Forelimb muscle (tissue), 1 donor: ENCODE measurements at places on chromosomes 6 and 20. TPM values are rescaled to one million over a fixed set of nuclear protein-coding genes. Genes with fewer than 3 reads are reported as not detected.

GRCh38 chr6:162177746-162178145 is 549.8 kb downstream of the PRKN start:
- DNase-seq = no peak

DNA sequence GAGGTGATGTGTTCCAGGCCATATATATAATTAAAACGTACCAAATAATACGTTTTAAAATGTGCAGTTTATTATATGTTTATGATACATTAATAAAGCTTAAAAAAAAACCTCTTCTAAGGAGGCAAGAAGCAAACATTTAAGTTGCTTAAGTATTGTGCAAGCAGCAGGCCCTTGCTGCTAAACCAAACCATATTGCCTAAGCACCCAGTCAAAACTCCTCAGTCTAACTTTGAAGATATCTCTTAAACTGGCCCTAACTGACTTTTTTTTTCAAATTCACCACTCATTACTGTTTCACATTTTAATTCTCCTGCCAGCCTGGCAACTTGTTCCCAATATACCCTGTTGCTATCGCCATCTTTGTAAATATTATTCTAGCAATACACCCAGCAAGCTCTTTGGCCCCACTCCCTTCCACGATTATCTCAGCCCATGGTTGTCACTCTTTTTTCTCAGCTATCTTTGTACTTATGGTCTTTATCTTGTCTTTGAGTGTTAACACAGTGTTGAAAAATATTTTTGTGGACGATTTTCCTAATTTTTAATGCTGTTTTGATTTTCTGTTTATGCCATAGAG is 60.9 kb downstream of the C6orf58 start:
- DNase-seq = no peak

DNA sequence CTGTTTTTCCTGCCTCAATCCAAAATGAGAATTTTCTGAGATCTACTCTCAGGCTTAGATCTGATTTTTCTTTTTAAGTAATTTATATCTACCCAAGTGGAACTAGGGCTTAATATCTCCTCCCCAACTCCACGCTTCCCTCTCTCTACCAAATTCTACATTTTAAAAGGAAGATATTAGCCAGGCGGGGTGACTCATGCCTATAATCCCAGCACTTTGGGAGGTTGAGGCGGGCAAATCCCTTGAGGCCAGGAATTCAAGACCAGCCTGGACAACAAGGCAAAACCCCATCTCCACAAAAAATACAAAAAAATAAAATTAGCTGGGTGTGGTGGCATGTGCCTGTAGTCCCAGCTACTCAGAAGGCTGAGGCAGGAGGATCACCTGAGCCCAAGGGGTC is 61.0 kb downstream of the MTFR2 start:
- DNase-seq = no peak

DNA sequence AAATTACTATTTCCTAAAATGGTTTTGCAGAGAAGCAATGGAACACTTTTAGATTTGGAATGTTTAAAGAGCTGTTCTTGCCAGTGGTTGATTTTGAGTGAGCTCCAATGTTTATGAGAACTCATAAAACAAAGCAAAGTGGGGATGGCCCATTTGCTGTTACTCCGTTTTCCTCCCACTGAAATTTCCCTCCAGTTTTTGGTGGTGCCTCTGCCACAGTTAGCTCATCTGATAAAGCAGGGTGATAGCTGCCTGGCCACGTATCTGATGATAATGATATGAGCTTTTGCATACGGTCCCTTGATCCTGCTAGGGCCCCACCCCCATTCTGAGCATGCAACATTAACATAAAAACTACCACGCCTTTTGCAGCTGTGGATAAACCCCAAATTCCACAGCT is 10.4 kb downstream of the CD83 start:
- no peak for DNase-seq

DNA sequence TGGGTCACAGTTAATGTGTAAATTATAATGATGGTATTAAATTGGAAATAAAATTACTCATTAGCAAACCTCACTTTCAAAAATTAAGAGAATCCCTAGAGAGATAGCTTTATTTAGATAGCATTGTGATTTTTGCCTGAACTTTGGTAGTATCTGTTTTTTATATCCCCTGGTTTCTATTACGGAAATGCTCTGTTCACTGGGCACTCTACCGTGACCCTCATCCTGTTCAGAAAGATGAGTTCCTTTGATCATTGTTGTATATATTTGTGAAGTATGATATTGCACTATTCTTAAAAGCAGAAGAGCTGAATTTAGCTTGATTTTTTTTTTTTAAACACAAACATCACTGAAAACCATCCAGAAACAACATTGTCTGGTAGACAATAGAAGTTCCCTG is 1143.8 kb upstream of the MAP3K7 start:
- no peak for DNase-seq

DNA sequence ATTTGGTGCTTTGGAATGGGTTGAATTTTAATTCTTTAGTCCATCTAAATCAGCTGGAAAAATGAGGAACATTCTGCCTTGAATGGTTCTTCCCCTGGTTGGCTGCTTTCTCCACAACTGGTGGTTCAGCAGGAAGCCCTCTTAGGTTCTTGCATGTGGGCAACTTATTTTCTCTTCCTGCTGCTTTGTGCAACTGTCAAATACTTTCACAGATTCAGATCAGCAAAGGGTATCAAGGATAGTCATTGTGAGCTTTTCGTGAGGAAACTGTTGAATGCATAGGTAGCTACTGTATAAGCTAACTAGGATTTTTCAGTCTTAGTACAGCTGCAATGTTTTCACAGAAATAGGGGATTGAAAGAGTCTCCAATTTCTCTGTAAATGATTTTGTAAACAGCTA is 72.9 kb upstream of the MRAP2 start:
- no peak for DNase-seq

DNA sequence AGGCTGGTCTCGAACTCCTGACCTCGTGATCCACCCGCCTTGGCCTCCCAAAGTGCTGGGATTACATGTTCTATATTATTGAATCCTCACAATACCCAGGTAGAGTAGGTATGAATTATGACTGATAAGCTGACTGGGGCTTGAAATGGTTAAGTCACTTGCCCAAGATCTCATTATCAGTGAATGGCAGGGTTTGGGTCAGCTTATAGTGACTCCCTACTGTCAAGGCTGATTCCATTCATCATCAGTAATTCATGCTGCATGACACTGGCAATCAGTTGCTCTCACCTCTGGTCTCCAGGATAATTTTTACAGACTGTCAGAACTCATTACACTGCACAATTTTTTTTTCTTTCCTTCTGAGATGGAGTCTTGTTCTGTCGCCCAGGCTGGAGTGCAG is 127.6 kb downstream of the KIF13A start:
- no peak for DNase-seq

- no peak for DNase-seq
Measured at GRCh38 chr6:32215617-32216016, 8.2 kb downstream of the NOTCH4 start.

DNA sequence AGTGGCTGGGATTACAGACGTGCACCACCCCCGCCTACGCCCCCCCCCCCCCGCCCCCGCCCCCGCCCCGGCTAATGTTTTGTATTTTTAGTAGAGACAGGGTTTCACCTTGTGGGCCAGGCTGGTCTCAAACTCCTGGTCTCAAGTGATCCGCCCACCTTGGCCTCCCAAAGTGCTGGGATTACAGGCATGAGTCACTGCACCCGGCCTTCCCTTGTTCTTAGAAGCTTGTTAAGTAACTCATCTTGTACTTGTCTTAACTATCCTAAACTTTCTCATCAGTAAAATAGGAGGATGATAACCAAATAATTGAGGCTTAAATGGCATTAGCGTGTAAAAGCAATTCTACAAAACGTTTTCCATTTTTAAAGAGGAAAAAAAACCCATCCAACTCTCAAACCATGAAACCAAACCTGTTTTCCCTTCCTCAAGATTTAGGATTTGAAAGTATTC is 4.2 kb downstream of the CDYL start:
- DNase-seq = no peak

DNA sequence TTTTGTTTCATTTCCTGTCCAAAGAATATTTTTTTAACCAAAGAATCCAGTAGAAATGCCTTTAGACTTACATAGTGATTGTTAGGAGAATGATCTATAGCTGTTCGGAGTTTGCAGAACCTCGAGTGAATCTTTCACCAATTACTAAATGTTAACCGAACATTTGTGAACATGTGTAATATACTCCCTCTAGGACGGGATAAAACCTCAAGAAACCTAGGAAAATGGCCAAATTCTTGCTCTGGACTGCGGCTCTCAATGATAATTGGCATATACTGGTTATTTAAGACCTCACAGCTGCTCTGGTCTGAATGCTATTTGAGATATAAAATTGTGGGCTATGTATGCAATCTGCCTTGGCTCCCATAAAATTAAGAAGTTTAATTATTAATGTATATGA is 137.1 kb downstream of the PACRG start:
- peak; percentile 35 for DNase-seq

DNA sequence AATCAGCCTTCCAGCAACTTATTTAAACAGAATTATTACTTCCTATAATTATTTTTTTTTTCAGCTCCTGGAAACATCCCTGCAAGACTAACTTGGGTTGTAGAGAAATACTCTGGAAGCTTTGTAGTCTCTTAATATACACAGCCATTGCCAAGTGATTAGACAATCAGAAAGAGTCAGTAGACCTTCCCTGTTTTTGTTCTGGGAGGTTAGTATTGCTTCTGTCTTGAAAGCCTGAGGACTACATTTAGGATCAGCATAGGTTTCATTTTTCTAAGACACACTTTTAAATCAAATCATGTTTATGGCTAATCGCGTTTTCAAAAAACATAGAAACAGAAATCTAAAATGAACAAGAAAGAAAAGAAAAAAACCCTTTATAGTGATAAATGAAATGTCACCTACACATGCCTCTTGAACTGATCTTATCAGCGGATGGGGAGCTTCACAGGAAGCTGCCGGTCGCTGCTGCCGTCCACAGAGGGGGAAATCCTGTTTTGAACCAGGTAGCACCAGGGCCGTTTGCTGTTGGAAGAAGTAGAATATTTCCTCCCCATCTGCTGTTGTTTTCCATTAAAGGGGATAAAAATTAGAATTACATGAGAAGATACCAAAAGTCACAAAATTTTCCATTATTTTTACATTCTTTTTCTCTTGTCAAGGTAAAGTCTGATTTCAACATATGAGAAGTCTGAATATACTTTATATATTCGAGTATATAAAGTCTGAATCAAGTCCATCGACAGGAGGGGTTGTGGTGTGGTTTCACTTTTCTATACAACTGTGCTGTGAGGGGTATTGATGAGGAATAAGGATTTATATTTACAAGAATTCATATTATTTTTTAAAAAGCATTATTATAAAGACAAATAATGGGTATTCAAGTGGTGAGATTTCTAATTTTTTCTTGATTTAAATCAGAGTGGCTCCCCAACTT is 94.6 kb downstream of the ARMC2 start:
- DNase-seq = no peak

DNA sequence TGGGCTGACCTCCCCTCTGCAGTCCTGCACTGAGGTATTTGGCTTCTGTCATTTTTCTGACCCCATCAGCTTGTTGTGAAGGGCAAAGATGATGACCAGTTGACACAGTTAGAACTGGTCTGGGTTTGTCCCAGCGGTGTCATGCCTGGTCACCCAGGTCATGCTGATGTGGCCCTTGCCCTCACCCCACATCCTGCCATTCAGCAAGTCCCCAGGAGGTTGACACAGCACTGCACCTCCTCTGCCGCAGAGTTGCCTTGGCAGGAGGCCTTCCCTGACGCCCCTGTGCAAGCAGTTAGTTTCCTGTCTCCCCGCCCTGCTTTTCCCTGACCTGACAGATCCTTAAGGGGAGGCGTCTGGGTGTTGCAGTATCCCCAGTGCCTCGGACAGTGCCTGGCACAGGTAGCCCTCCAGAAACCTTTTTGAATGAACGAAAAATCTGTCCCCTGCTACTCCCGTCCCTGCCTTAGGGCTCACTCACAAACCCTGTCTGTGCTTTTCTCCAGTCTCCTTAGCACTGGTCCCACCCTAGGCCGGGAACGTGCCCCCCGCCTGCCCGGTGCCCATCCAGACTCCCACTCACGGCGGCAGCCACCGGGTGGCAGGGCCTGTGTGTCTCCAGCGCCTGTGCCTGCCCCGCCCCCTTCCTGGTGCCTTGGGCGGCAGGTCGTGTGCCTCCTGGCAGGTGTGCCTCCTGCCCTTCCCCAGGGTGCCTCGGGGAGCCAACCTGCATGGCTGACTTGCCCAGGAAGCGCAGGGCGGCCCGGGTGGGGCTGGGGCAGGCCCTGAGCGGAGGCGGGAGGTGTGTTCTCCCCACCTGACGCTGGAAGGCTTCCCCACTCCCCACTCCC is 146.3 kb upstream of the RNF24 start:
- no peak for DNase-seq

GRCh38 chr6:46263707-46264086 is 92.9 kb upstream of the ENPP5 start:
- no peak for DNase-seq

DNA sequence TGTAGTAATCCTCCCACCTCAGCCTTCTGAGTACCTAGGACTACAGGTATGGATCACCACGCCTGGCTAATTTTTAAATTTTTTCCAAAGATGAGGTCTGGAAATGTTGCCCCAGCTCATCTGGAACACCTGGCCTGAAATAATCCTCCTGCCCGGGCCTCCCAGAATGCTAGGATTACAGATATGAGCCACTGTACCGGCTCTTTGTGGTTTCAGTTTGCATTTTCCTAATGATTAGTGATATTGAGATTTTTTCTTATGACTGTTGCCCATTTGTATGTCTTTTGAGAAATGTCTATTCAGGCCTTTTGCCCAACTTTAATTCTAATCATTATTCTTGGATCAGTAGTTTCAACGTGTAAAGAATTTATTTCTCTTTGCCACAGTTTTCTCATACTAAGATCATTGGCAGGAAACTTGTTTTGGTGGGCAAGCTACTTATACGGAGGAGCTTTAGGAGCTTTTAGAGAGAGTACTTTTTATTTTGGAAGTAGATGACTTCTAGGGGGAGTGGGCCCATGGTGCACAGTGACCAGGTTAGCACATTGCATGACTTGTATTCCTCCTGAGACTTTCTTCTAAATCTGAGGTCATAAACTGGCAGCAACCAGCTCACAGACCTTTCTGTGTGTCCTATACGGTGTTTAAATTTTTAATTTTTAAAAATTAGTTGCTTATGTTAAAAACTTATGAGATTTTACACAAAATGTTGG is 62.3 kb downstream of the STK4 start:
- no peak for DNase-seq

GRCh38 chr6:153214436-153214835 is 83.4 kb upstream of the RGS17 start:
- DNase-seq = no peak

- no peak for DNase-seq
Measured at GRCh38 chr6:149112976-149113375, 204.5 kb upstream of the TAB2 start.

- DNase-seq = no peak
Measured at GRCh38 chr6:88494401-88495140, 328.4 kb upstream of the CNR1 start.

CNR1 gene
- 0.32 TPM for polyA plus RNA-seq

MBOAT1 gene
- polyA plus RNA-seq = 3.8 TPM

ACSS1 gene
- polyA plus RNA-seq = 16.5 TPM

PRICKLE4 gene
- polyA plus RNA-seq = 3.0 TPM

COL11A2 gene
- polyA plus RNA-seq = 41.7 TPM

CCND3 gene
- polyA plus RNA-seq = 86.6 TPM

ZNF165 gene
- 0.34 TPM for polyA plus RNA-seq

SMOC2 gene
- polyA plus RNA-seq = 74.8 TPM

ADGRF4 gene
- not detected for polyA plus RNA-seq

PRKN gene
- 4.6 TPM for polyA plus RNA-seq
